HAP-1 (cell line): ENCODE measurements at places on chromosomes 1 and 21.

DNA sequence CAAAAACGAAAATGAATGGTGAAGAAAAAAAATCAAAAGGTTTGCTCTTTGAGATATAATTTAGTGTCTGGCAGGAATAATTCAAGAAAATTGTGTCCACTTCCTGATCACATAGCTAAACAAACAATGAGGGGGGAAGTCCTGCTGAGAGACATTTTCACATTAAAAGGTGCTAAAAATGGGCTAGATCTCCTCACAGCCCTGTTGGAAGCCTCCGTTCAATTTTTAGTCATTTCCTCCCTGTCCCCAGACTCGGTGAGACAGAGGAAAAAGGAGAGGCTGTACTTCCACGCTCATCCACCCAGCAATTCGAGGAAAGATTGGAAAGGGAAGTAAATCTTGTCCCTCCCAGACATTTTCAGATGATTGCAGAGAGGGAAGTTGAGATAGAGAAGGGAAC is 103.7 kb downstream of the BARHL2 start:
- no peak for DNase-seq

DNA sequence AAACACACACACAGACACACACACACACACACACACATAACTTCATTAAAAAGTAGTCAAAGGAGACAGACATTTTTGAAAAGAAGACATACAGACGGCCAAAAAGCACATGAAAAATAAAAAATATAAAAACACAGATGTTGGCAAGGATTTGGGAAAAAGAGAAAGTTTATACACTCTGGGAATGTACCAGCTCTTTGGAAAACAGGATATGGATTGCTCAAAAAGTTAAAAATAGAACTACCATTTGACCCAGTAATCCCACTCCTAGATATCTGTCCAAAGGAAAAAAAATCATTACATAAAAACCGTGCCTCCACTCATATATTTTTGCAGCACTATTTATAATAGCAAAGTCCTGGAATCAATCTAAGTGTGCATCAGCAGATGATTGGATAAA is 128.4 kb upstream of the C21orf91 start:
- DNase-seq = no peak

DNA sequence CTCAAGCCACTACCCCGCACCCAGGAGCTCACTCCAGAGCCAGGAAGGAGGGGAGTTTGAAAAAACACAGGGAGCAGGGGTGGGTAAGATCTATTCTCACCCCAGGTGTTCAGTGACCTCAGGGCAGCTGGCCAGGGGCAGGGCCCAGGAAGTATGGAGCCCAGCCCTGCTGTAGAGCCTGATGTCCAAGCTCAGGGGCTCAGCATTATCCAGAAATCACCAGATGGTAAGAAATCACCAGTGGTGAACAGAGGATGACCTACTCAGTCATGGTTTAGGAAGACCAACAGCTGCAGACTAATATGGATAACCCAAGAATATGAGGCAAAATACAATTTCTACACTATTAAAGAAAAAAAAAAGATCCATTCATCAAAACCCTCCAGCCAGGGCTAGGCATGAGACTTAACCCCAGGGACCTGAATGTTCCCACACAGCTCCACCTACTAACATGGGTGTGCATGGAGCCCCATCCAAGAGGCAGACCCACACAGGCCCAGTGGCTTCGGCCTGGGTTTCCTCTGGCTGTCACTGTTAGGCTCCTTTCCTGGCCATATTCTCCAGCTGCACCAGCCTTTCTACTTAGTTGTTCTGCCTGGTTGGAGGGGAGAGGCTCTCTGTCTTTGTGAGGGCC is 67.6 kb downstream of the KCNN3 start:
- DNase-seq = no peak

GRCh38 chr1:198374288-198374687 is 166.2 kb downstream of the ATP6V1G3 start:
- DNase-seq = no peak

GRCh38 chr1:229621663-229622062 is 4.3 kb downstream of the TAF5L start:
- DNase-seq = no peak

DNA sequence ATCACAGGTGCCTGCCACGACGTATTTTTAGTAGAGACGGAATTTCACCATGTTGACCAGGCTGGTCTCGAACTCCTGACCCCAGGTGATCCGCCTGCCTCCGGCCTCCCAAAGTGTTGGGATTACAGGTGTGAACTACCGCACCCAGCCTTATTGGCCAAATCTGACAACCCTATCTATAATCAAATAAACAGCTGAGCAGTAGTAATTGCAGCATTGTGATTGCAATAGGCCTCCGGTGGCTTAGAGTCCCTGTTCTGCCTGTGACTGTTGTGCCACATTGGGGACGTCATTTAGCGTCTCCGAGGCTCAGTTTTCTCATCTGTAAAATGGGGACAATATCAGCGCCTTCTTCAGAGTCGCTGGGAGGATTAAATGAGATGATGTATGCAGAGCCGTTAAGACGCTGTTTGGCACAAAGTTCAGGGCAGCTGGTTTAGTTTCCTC is 569 bp upstream of the CAPN2 start:
- DNase-seq = no peak

- no peak for DNase-seq
These were observed 24.6 kb downstream of the EXTL2 start for GRCh38 chr1:100869996-100870395.

DNA sequence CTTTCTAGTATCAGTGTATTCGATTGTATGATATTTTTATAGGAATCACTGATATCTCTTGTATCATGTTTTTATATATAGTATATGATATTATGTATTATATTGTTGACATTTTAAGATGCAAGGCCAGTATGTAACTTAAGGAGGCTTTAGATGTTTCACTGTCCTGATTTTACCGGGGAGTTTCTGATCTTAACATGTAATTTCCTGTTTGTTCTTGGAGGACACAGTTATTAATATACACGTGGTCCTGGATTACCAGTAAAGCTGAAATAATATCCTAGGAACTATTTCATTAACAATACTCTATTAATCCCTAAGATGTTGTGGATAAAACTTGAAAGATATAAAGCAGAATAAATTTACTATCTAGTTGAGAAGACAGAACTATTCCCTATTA is 19.5 kb downstream of the SDCCAG8 start:
- no peak for DNase-seq

- DNase-seq = no peak
These were observed 4.2 kb downstream of the GLIS1 start for GRCh38 chr1:53734650-53735211.

- DNase-seq = no peak
These were observed 43.3 kb upstream of the TSNAX start for GRCh38 chr1:231485029-231485784.

- DNase-seq = no peak
These were observed 26.4 kb downstream of the MYOM3 start for GRCh38 chr1:24085546-24085945.

DNA sequence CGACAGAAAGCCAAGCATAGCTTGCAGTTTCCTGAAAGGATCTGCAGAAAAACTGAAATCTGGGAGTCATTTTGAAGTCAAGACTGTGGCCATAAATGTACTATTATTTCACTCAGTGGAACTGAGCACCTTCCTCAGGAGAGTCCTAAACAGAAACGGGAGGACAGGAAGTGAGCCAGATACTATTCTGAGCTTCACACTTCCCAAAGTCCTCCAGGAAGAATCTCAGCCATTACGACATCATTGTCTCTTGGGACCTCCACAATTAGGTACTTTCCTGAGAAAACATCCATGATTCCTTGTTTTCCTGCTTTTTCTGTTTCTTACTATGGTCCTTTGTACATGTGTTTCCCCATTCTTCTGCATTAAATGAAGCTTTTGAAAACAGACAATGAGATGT is 299.2 kb upstream of the USP25 start:
- DNase-seq = no peak

DNA sequence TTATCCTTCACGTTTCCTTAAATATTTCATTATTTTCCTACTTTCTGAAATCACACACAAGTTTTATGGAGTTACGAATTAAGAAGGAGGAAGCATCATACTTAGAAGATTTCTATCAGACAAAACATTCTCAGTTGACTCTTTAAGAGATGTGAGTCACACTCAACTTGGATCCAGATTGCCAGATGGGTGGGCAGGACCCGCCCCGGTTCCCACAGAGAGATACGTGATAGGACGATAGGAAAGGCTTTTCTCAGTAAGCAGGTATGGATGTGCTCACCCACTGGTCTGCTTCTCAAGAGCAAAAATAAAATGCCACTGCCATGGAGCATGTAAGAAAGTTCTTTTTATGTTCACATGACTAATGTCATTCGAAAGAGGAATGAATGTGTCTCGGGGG is 392.6 kb downstream of the MRPL39 start:
- no peak for DNase-seq

DNA sequence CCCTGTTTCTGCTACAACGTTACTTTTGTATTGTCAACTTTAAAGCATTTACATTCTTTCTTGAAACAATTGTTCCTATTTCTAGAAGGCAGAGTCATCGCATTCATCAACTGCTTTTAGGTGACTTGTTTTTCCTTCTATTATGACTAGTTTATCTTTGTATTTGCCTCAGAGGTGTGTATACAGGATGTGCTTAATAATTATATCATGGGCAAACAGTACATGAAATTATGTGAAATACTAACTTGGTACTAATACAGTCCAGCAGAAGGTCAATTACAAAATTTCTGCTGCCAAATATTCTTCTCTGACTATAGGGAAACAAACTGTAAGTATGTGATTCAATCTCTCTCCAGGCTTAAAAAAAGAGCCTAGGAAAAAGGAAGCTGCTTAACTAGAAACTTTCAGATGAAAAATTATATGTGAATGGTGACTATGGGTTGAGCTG is 101.6 kb downstream of the C4BPA start:
- no peak for DNase-seq

DNA sequence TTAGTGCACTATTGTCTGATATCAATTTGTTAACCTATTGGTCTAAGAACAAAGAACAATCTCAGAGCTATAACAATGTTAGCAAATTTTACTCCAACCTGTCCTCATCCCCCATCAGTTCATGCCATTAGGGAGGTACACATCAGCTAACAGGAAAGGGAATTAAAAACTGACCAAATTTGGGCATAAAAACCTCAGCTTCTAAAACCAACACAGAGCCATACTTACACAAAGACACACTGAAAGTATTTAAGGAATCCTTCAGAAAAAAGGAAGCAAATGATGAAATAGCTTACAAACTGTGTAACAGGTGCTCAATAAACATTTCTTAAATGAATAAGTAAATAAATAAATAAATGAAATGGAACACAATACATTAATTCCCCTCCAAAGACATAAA is 89.2 kb downstream of the TTLL7 start:
- no peak for DNase-seq

DNA sequence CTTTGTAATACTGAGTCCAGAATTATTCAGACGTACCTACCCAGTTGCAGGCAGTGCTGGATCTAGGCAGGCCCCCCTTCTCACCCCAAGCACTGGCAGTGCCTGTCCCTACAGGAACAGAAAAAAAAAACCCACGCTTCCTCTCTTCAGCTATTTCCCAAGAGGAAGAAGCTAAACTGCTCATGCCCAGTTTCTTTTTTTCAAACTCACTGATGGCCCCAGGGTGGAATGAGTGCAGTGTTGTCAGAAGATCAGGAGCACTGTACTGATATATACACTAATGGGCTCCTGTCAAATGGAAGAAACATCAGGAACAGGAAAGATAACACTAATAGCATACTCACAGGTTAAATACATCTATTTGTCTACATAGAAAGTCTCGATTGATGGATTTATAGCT is 28.2 kb upstream of the DOCK7 start:
- DNase-seq = no peak

DNA sequence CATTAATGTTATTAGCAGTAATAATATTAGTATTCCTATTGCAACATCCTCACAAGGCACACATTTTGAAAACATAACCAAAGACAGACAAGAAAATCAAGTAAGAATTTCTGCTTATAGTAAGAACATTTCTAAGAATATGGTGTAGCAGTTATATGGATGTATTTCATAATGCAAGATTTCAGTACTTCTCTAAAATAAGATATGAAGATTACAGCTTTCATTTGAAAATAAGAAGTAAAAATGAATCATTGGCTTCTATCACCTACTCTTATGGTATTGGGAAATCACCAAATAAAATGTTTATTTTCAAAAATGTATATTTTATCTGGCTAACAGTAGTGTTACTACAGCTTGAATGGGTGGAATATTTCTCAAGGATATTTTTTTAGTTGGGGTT is 103.8 kb upstream of the USP25 start:
- no peak for DNase-seq

DNA sequence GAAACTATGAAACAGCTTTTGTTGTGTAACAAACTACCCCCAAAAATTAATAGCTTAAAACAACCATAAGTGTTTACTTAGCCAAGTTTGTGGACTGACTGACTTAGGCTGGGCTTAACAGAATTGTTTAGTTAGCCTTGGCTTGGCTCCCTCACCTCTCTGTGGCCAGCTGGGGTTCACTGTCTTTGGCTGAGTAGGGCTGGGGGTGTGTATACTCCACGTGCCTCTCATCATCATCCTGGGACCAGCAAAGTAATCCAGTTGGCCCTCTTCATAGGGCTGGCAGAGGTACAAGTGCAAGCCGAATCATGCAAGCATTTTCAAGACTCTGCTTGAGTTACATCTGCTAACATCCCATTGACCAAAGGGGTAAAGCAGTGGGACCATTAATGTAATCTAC is 252.3 kb downstream of the BRINP2 start:
- no peak for DNase-seq

GRCh38 chr1:73820843-73821242 is 377.1 kb downstream of the LRRIQ3 start:
- no peak for DNase-seq
